ENCODE measurements at places on chromosomes 13 and 19.

- no peak for DNase-seq
These were observed 473.2 kb downstream of the DCT start for GRCh38 chr13:94006296-94006695.

- DNase-seq: no peak
These were observed 115.8 kb downstream of the CCNA1 start for GRCh38 chr13:36548129-36548528.

DNA sequence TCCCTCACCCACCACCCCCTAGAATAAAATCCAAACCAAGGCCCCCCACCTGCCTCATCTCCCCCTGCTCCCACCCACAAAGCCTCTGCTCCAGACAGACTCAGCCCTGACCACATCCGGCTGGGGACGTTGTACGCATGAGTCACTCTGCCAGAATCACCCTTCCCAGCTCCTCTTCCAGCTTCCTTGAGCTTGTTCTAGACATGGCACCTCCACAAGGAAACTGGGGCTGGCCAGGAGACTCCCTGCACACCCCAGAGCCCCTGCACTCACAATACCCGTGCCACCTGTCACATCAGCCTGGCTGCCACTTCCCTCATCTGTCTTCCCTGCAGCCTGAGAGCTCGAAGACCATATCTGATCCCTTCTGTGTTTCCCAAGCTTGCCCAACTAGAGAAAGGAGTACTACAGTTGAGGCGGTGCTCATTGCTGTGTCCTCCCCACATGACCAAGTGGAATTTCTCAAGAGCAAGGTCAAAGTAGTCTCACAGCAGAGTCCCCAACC, 9.7 kb downstream of the DEDD2 start:
- DNase-seq: no peak

DNA sequence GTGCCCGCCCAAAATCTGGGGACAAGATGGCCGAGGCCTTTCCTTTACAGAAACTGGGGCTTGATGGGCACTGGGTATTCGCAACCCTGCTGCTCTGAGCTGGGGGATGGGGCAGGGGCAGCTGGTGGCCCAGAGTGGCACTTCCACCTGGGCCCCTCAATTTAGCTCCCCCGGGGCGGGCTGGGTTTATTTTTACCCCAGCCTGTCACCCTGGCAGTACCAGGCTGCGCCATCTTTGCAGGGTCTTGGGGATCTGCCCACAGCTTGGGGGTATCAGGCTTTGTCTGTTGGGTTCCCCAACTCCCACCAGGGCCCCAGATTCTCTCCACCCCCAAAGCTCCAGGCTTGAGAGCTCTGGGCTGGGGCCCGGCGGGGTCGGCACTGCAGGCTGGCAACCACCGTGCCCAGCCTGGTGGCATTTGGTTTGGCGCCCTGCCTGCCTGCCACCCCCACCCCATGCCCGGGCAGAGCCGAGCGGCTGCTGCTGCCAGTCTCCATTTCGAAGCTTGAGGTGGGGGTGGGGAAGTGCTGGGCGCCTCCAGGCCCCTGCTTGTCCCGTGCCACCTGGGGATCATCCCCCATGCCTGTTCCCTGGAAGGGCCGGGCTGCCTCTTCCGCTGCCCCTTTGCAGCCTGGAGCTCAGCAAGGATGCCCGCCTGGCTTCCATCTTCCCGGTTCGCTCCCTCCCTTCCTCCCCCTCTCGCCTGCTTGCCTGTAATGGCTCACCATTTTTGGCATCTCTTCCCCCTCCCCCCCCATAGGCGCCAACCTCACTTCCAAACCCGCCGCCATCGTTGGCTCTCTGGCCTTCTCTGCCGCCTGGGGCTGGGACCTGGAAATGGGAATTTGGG, 11.4 kb downstream of the NFIX start:
- no peak for DNase-seq

DNA sequence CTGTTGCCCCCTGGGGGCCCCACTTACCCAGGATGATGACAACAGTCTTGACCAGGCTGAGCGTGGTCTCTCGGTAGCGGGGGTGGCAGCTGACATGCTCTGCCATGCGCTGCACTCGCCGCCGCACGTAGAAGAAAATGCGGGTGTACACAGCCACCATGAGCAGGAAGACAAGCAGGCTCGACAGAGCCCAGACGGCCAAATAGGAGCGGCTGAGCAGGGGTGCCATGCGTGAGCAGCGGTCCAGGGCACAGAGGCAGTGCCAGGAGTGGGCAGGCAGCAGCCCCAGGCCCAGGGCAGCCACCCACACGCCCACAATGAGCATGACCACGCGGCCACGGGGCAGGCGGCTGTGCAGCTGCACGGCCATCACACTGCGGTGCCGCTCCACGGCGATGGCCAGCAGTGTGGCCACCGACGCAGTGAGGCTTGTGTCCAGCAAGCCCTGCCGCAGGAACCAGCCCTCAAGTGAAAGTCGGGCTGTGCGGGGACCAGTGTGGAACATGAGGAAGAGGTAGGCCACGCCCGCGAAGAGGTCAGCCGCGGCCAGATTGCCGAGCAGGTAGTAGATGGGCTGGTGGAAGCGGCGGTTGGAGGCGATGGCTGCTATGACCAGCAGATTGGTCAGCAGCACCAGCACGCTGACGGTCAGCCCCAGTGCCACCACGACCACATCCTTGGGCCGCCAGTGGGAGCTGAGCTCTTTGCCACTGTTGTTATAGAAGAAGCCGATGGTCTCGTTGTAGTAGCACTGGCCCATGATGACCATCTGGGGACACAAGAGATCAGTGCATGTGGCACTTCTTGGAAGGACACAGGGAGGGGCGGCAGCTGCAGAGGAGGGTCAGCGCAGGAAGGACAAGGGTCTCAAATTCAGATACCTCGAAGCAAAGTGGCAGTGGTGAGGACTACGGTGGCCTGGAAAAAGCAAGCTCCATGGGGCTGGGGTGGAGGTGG, 1.2 kb downstream of the LPAR2 start:
- DNase-seq: no peak

DNA sequence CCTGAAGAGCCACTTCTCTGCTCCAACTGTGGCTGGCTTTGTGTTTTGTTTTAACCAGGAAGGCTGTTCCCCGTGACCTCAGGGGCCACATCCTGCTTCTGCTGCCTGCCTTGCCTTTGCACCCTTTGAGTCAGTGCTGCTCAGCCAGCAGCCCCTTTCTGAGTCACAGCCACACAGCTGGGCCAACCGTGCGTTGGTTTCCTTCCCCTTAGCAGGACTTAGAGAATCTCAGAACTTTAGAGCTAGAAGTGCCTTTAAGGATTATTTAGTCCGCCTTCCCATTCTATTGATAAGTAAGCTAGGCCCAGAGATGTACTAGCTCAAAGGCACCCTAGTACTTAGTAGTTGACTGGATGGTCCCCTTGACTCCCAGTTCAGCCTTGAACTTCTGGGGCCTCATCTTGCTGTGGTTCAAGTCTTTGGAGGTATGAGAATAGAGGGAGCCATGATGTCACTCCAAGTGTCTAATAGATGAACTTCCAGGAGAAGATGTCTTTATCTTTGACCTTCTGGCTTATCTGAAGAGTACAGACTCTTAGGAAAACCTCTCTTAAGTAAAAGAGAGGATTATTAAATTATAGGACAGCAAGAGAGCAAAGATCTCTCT, 8.0 kb downstream of the RGCC start:
- DNase-seq: no peak

GRCh38 chr19:31831421-31832175, 482.4 kb upstream of the TSHZ3 start:
- DNase-seq: no peak
